ENCODE measurements at places on chromosomes 16 and 17. TPM values are rescaled to one million over a fixed set of nuclear protein-coding genes. Genes with fewer than 3 reads are reported as not detected.

GRCh38 chr17:50187394-50187725, 14.1 kb downstream of the COL1A1 start:
- no peaks in the 10 kb centered on the region for H3K27me3 ChIP-seq
- H3K4me1 ChIP-seq, result peaks cover 6% of the 10 kb centered on the region
- H3K36me3 ChIP-seq, result no peaks in the 10 kb centered on the region
- H3K4me3 ChIP-seq, result no peak overlapping the region
- H3K27ac ChIP-seq, result no peak overlapping the region

- no peaks in the 10 kb centered on the region for H3K36me3 ChIP-seq
- no peaks in the 10 kb centered on the region for H3K4me1 ChIP-seq
- H3K4me3 ChIP-seq, result no peak overlapping the region
- H3K27me3 ChIP-seq, result no peaks in the 10 kb centered on the region
- peak; percentile 13 for DNase-seq
- no peak overlapping the region for H3K27ac ChIP-seq
Observed at GRCh38 chr16:26645614-26646013, 421.1 kb upstream of the C16orf82 start.

DNA sequence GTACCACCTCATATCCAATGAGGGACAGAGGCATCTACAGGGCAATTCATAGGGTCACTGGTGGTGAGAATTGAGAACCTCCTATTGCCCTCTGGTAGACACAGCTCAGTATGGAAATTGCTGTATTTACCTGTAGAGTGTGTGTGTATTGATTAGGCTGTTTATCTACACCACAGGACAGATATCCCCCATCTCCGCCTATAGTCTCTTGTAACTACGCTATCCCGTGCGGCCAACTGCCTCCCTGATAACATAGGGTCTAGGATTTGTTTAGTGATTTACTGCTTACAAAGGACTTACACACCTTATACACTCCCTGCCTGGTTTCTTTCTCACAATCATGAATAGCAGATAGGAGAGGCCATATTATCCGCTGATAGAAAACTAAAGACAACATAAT, 1.7 kb upstream of the STAT3 start:
- H3K4me3 ChIP-seq, result no peak overlapping the region
- no peak for DNase-seq
- H3K36me3 ChIP-seq, result no peaks in the 10 kb centered on the region
- peaks cover 9% of the 10 kb centered on the region for H3K4me1 ChIP-seq
- no peaks in the 10 kb centered on the region for H3K27me3 ChIP-seq

DNA sequence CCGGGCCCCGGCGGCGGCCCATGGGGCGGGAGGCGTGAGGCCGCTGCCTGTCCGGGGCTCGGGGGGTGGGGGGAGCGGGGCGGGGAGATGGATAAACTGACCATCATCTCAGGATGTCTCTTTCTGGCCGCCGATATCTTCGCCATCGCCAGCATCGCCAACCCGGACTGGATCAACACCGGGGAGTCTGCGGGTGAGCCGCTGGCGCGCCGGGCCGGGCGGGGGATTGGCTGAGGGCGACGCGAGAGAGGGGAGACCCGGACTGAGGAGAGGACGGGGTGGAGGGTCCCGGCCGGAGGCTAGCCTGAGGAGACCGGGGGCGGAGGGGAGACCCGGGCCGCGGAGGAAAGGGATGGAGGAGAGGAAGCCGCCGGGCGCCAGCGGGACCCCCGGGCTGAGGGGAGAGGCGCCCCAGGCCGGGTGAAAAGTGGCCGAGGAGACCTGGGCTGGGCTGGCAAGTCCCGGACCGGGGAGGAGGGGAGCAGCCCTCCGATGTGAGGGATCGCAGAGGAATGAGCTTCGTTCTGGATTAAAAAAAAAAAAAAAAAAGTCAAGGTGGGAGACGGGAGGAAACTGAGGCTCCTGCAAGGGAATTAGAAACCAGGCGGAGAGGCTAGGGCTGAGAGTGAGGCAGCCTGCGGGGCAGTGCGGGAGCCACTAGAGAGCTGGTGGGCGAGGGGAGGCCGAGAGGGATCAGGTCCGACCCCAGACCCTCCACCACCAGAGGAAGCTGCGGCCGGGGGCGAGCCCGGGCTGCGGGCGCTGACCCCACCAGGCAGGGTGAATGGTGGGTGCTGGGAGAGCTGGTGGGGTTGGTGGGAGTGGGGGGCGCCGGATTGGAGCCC, 526 bp downstream of the MOSMO start:
- H3K36me3 ChIP-seq, result no peaks in the 10 kb centered on the region
- H3K4me3 ChIP-seq, result peak overlapping the region; percentile 80
- no peak overlapping the region for H3K27ac ChIP-seq
- H3K27me3 ChIP-seq, result peaks cover 6% of the 10 kb centered on the region
- DNase-seq, result peak; percentile 18
- peaks cover 2% of the 10 kb centered on the region for H3K4me1 ChIP-seq

RNF112 gene
- 2.4 TPM for total RNA-seq

SPNS2 gene
- not detected for total RNA-seq

- peaks cover 4% of the 10 kb centered on the region for H3K4me1 ChIP-seq
- no peak for DNase-seq
- H3K27me3 ChIP-seq, result no peaks in the 10 kb centered on the region
Observed at GRCh38 chr16:67928147-67928546, 3.5 kb downstream of the CTRL start.
